ENCODE measurements at places on chromosomes 2 and 18. TPM values are rescaled to one million over a fixed set of nuclear protein-coding genes. Genes with fewer than 3 reads are reported as not detected.

Gene ANKRD53
- 1.4 TPM for total RNA-seq

Gene NT5DC4
- total RNA-seq, result not detected

Gene LRP2
- total RNA-seq, result not detected

Gene FIGLA
- total RNA-seq, result not detected

Gene PARD3B
- total RNA-seq, result 9.5 TPM

Gene PID1
- total RNA-seq, result 38.4 TPM

DNA sequence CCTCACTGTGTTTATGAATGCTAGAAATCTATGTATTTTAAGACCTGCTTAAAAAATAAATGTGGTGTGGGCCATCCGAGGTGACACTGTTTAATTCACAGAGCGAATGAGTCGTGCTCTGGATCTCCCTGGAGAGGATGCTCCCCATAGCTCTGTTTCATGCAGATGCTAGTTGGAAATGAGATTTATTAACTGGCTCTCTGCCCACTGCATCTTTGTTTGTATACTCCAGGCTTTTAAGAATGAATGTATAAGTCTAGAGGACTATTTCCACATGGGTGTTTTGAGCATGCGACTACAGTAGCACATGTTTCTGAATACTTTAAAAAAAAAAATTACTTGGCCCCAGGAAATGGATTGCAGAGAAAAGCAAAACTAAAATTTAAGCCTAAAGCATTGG is 3.9 kb downstream of the MAPRE2 start:
- no peak for DNase-seq

DNA sequence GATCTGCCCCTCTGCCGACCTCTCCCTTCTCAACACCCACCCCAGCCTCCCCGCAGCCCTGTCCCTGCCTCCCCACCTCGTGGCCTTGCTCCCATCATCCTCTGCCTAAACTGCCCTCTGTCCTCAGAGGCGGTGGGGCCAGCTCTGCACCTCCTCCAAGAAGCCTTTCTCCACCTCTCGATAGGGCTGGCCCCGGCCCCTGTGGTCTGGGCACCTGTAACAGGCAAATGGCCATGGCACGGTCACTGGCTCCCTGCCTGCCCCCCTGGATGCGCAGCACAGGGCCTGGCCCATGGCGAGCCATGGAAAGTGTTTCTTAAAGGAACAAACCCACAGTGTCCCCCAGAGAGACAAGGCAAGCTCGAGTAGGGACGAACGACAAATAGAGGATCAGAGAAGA is 42.0 kb downstream of the MYO7B start:
- DNase-seq, result no peak

- no peak for DNase-seq
These were observed 341.8 kb downstream of the ALK start for GRCh38 chr2:29579495-29580169.

GRCh38 chr2:112733871-112734270 is 13.1 kb downstream of the NT5DC4 start:
- no peak for DNase-seq

DNA sequence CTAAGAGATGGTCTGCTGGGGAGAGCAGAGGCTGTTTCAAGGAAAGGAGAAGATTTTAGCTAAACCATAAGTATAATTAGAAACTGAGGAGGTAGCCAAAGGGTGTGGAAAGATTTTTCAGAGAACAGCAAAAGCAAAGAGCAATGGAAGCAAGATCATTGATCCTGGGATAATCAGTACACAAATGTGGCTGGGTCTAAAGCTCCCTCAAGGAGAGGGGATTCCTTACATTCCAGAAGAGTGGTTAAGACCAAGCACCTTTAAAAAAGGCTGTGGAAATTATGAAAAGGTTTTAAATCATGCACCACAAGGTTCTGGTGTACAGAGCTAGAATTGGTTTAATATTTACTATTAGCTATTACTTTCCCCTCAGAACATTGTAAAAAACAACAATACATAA is 246.0 kb upstream of the UBE2E3 start:
- no peak for DNase-seq

DNA sequence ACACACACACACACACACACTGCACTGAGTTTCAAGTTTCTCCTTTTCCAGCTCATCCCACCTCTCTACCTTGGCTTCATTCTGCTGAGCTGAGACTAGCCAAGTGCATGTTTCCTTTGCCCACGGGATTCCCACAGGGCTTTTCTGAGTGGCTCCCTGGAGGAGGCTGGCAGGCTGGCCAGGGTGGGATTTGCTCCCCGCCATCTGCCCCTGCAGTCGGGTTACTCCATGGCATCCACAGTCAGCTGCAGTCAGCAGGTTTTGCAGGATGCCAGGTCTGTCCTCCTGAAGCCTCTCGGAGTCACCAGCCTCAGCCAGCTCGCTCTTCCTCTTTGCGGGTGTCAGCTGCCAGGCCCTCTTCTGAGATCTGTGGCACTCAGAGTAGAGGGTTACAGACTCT is 783.7 kb upstream of the SOX11 start:
- no peak for DNase-seq

- no peak for DNase-seq
These were observed 67.6 kb downstream of the AGAP1 start for GRCh38 chr2:235561450-235561849.

GRCh38 chr18:51491678-51492372 is 294.3 kb upstream of the MEX3C start:
- DNase-seq, result no peak

- DNase-seq, result no peak
These were observed 32.4 kb upstream of the PPM1B start for GRCh38 chr2:44136252-44136651.

- DNase-seq, result no peak
These were observed 20.3 kb downstream of the ALK start for GRCh38 chr2:29900971-29901633.

DNA sequence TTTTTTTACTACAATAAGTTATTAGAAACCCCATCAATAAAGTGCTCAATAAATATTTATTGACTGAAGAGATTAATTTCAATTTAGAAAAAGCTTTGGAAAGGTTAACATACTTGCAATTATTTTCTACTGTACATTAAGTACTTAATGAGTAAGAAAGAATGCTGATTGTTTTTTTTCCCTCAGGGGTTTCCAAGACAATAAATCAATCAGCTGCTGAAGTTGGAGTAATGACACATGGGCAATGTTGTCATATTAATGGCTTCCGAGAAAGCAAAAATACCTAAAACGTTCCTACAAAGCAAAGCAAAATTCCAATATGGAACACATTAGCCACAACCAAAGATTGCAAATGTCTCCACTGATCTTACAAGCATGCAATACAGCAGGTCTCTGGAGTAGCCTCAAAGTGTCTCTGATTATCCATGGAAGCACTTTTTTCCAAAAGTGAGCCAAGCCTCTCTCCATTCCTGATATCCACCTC is 66.7 kb downstream of the ZC3H6 start:
- DNase-seq, result no peak

- DNase-seq, result no peak
These were observed 35.9 kb downstream of the EPC2 start for GRCh38 chr2:148680462-148680861.

DNA sequence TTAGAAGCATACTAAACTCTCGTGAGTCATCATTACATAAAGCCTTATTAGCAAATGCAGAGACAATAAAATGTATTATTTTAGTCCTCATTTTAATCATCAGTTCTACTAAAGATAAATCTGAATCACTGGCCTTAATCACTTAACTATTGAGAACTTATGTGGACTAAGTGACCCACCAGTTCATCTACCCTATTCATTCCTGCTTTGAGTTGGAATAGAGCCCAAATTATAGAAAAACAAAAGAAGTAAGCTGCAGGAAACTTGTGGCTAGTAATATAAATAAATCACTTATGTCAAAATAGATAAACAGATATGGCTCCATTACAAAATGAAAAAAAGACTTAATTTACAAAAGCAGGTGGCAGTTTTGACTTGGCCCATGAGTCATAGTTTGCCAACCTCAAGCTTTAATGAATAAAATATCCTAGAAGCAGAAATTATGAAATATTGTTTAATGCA is 851.8 kb upstream of the CRIM1 start:
- DNase-seq, result no peak

DNA sequence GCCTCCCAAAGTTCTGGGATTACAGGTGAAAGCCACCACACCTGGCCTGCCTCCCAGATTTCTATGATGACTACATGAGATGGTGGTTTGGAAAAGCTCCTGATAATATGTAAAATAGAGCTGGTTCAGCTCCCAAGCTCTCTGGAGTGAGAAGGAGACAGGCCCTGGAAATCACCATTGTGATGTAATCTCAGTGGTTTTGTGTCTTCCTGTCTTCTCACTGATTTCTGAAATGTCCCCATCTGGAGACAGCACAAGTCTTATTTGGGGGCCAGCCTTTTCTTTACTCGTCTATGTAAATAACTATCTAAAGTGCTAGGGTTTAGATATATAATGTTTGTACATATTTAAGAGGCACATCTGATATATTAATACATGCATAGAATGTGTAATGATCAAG is 64.0 kb downstream of the CCNT2 start:
- no peak for DNase-seq

- no peak for DNase-seq
These were observed 72.6 kb downstream of the ZNF532 start for GRCh38 chr18:58937071-58937886.

DNA sequence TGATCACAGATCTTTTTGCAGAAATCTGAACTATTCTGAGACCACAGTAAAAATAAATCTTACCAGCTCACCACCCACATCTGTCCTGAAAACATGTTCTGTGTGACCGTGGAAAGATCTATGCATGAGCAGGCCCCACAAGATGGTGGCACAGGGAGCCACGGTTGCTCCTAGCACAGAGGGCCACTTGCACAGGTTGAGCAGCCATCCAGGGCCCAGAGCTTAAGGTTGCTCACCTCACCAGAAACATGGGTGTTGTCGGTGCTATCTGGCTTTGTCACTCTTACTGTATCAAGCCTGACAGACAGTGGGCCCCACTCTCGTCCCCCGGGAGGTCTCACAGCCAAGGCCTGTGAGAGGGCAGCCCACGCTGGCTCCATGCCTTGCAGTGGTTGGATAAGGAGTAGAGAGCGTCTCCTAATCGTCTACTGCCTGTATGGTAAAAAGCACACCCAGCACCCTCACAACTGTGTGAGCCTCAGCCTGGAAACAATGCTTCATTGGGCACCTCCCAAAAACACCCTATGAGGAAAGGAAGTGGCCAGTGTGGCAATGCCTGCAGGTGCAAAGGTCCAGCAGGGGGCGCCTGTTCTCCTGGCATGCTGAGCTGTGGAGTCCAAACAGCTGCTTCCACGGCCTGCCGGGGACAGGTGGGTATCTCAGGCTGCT is 19.6 kb downstream of the TUBB6 start:
- peak; percentile 89 for DNase-seq

GRCh38 chr2:176004934-176005333 is 2.9 kb upstream of the LNPK start:
- no peak for DNase-seq

GRCh38 chr2:46774499-46775228 is 140.9 kb downstream of the MCFD2 start:
- DNase-seq, result no peak

- DNase-seq, result no peak
These were observed 202.8 kb downstream of the VAPA start for GRCh38 chr18:10116574-10116973.

DNA sequence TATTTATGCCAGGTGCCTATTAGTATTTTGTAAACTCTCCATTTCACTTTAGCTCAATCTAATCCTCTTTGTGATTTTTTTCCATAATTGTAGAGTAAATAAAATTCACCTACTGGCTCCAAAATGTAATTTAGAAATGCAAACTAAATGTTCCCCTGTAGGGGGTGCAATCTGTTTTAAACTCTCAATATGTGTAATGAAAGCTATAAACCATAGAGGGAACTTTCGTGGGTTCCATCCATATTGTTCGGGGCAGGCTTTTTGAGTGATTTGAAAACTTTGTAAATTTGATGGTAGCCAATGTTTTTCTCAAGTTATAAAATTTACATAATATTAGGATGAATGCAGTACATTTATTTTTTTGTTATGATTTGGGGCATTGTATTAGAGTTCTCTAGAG is 49.4 kb downstream of the TSPYL6 start:
- no peak for DNase-seq

GRCh38 chr2:9885036-9885684 is 41.9 kb downstream of the TAF1B start:
- DNase-seq, result no peak
